ENCODE measurements at places on chromosomes 2 and 18.
A peak's percentile ranks its signal among the peaks of the same experiment; 100 is the strongest.

DNA sequence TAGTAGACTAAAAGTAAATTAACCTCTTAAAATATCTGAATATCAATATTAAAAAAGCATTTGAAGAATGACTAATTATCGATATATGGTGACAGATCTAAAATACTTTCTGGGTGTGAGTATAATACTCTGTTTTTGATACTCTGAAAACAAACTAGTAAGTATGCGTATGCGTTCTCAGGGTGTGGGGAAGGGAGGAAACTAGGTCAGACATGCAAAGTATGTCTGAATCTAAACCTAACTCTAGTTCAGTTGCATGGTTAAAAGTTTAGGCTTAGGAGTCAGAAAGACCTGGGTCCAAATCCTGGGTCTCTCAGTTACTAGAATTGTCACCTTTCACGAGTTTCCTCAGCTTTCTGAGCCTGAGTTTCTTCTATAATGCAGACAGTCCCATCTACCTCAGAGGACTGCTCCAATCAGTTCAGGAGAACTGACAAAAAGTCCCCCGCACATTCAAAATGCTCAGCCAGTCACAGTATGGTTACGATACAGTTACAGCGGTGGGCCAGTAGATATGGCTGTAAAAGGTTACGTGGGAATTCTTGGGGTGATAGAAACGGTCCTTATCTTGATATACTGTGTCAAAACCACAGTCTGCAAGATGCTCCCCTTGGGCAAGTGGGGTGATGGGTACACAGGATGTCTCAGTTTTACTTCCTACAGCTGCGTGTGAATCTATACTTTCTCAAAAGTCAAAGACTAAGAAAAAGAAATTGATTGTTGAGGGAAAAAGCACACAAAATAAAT, 29.2 kb downstream of the UNC50 start:
- DNase-seq = no peak

- peak; percentile 22 for DNase-seq
Observed at GRCh38 chr18:75405351-75405750, 22.2 kb downstream of the SMIM21 start.

DNA sequence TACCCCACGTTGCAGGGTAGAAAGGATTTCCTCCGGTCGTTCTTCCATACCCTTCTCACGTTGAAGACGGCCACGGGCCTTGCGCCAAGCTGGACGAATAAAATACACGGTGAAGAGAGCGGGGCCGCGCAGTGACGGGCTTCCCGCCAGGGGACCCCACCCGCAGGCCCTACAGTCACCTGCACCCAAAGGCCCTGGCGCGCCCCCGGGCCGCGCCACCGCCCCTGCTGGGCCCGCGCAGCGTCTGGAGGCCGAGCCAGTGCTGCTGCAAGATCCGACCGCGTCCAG, 199 bp downstream of the FBXO15 start:
- no peak for DNase-seq

DNA sequence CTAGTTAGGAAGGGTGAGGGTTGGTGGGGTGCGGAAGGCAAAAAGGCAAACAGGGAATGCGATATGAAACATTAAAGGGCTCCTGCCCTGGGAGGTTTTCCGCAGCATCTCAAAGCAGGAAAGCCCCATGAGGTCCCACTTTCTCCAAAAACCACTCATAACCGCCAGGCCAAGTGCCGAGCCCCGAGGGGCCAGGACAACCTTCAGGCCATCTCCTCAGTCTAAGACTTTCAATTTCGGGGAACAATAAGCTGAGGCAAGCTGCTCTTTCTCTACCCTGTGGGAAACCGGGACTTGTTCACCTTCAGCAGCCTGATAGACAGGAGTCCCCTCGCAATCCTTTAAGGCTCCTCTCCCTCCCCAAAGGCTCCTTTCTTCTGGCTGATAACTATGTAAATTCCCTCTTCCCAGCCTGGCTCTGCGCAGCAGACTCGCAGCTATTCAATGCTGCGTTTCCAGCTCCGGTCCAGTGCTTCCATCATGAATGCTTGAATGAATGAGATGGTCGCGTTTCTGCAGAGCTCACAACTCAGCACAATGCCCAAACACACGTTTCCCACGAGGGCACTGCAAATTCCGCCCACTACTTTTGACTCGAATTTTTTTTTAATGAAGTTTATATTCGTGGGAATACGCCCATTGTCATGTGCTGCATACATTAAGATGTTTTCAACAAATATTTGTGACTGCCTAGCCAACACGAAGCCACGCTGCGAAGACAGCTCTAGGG, 1.4 kb downstream of the LAMA1 start:
- peak; percentile 25 for DNase-seq

GRCh38 chr2:202423139-202423538, 47.0 kb downstream of the BMPR2 start:
- DNase-seq = no peak

- peak; percentile 61 for DNase-seq
Observed at GRCh38 chr2:85753525-85754312, at the start of gene ATOH8. Gene ATOH8 (plus strand): TSS chr2:85753991. CDS start chr2:85754190, 199 bp downstream.

GRCh38 chr2:69470911-69471310, 33.7 kb upstream of the NFU1 start:
- DNase-seq = no peak

DNA sequence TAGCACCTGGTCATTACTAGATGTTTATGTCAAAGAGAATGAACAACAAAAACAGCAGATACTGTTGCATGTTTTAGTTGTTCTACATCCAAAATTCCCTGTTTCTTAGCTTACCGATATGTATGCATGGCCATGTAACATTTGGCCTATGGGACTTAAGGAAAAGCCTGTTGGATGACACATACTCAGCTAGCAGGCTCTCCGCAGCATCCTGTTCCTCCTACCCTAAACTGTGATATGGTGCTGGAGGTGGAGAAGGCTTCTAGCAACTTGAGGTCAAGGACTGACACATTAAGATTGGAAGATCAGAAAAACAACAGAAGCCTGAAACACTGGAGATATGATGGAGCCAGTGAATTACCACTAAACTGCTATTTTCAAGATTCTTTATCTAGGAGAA, 537.8 kb downstream of the LRRTM4 start:
- DNase-seq = no peak

GRCh38 chr2:241850544-241851324, 8.0 kb downstream of the PDCD1 start:
- no peak for DNase-seq

GRCh38 chr2:230942920-230943896, 18.2 kb upstream of the GPR55 start:
- DNase-seq = peak; percentile 11

GRCh38 chr18:23922939-23923338, 91.6 kb upstream of the TTC39C start:
- no peak for DNase-seq

DNA sequence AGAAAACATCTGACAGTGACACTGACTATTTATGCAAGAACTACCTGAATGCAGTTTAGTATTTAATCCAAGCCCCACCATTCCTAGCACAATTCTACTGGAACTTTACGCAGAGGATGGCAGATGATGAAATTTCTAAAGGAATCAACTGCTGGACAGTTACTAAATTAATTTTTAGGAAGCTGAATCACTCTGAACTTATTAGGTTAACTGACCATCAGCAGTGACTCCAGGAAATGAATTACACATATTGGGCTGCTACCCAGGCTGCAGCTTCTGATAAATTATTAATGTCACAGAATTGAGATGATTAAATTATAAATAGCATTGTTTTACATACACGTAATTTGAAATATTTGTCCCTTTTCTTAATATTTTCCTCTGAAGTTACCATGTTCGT, 250.8 kb downstream of the TMEM182 start:
- DNase-seq = no peak

DNA sequence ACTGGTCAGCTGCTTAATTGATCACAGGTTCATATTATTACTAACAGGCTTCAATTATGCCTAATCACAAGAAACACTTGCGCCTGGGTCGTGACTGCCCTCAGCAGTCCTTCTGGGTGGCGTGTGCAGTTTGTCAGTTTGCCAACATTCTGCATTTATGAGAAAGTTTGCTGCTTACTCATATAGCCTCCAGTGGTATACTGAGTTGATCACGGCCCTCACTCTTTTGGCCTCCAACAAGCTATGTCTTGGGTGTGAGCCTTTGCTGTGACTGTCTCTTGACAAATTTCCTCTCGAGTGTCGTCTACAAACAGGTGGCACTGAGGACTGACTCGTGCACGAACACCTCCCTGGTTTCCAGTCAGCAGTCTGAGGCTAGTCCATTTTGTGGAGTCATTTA, 27.3 kb downstream of the DCDC2C start:
- DNase-seq = peak; percentile 14

GRCh38 chr2:216619411-216620393, 13.5 kb upstream of the IGFBP2 start:
- DNase-seq = peak; percentile 36

DNA sequence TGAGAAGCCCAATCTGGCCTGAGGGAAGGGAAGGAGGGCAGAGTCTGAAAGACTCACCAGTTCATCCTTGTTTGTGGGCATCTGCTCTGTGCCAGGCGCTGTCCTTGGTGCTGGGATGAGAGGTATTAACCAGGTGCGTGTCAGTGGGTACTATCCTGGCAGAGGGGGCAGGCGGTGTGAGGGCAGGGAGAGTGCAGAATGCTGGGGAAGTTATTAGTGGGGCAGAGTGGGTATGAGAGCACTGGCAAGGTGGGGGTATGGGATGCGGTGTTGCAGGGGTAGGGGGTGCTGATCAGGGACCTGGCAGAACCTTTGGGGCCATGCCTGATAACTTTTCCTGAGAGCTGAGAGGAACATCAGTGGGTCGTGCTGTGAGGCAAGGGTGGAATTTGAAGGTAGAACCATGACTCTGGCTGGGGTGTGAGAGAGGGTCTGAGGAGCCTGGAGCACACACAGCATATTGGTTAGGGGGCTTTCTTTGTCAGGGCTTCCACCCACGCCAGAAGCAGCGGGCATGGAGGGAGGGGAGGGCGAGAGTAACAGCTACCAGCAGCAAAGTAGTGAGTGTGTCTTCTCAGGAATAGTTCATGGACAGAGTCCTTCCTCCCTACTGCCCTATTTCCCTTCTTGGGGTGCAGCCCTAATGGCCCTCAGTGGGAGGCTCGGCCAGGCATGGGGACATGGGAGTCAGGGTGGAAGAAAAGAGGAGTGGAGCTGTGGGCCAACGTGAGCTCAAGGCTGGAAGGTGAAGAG, 290.7 kb downstream of the CYP26B1 start:
- DNase-seq = no peak

- DNase-seq = peak; percentile 16
Observed at GRCh38 chr2:225764346-225764745, 364.8 kb downstream of the NYAP2 start.

GRCh38 chr2:237955640-237956401, 11.0 kb upstream of the UBE2F start:
- no peak for DNase-seq

- DNase-seq = no peak
Observed at GRCh38 chr2:201343559-201343958, 13.6 kb downstream of the FLACC1 start.

DNA sequence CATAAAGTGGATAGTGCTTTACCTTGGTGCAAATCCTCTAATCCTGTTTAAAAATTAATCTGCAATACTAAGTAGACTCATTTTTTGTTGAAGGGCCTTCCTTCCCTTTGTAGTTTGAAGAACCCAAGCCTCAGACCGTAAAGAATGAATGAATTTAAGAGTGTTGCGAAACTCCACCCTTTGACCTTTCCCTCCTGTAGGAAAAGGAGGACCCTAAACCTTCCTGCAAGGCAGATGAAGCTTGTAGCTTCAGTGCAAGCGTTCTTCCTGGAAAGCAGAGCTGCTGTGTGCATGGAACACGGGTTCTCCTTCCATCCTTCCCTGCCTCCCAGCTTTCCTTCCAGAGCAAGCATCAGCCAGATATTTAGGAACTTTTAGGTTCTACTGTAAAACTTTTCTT, 1.7 kb downstream of the IMPA2 start:
- no peak for DNase-seq

DNA sequence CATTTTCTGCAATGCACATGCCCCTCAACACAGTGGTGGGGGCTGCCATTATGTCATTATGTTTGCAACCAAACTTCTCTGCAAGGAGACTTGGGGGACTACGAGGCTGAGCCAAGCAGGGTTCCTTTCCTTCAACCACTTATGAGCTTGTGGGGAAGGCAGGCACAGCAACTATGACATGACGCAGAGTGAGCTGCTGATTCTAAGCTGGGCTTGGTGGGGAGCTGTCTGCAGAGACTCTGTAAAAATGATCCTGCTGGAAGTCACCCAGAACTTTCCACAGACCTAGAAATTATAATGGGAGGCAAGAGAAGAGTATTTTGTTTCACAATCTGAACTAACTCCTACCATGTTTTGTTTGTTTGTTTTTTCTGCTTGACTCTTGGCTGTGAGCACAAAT, 55.6 kb downstream of the INPP5D start:
- no peak for DNase-seq

- DNase-seq = no peak
Observed at GRCh38 chr2:8388781-8389180, 293.1 kb upstream of the ID2 start.

DNA sequence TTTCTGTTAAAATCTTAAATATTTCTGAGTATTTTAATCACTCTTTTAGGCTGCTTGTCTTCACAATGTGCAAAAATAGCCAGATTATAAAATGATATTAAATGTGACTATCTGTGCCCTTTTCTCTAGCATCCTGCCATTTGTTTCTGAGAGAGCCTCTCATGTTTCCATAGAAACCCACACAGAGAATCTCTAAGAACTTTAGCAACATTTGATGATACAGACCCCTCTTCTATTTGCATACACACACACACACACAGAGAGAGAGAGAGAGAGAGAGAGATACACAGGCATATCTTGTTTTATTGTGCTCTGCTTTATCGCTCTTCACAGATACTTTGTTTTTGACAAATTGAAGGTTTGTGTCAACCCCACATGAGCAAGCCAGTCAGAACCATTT, 134.5 kb upstream of the DDX18 start:
- no peak for DNase-seq

DNA sequence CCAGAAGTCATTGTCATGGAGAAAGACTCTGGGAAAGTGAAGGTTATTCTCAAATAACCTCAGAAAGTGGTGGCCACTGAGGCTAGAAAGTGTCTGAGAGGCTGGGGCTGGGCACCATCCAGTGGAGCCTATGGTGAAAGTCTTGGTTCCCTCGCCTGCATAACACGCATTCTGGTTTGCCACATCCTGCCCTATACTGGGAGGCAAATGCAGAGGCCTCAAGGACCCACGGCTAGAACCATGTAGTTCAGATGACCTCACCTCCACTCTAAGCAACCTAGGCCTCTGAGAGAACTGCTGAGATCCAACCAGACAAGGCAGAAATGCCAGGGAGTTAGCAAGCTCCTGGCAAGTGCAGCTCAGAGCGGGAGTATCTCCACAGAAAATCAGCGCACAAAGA, 5.1 kb downstream of the ITGB6 start:
- DNase-seq = no peak

- DNase-seq = no peak
Observed at GRCh38 chr2:60832621-60833020, 48.8 kb upstream of the REL start.

GRCh38 chr2:37625156-37625555, 46.3 kb downstream of the CDC42EP3 start:
- DNase-seq = peak; percentile 88

GRCh38 chr2:68388772-68389171, 23.7 kb downstream of the PLEK start:
- DNase-seq = no peak
